Small intestine (tissue), 16 donors: ENCODE measurements at places on chromosomes 6 and 20. TPM values are rescaled to one million over a fixed set of nuclear protein-coding genes. Genes with fewer than 3 reads are reported as not detected.
A peak's percentile ranks its signal among the peaks of the same experiment; 100 is the strongest.

- H3K4me3 ChIP-seq = no peak overlapping the region
- H3K27ac ChIP-seq = no peak overlapping the region
- DNase-seq = no peak
- no peaks in the 10 kb centered on the region for H3K36me3 ChIP-seq
- H3K27me3 ChIP-seq = peaks cover 3% of the 10 kb centered on the region
These were observed 8.2 kb downstream of the PRPH2 start for GRCh38 chr6:42714098-42714761.

DNA sequence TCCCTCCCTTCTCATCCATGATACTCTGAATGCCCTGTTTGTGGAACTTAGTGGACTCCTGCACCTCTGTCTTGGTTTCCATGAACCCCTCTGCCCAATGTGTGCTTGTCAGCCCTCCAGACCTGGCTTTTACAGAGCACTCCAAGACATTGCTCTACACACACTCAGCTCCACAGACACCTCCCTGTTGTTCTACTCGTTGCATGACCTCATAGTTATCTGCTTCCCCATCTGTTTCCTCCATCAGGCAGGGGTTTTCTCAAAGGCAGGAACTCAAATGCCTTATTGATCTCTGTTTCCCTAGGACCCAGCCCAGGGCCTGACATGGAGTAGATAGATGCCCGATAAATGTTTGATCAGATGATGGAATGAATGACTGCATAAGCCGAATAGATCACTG lies 13.3 kb downstream of the PLCG1 start:
- H3K36me3 ChIP-seq = peaks cover 2% of the 10 kb centered on the region
- H3K4me3 ChIP-seq = no peak overlapping the region
- no peak for DNase-seq
- no peaks in the 10 kb centered on the region for H3K27me3 ChIP-seq
- H3K4me1 ChIP-seq = peaks cover 16% of the 10 kb centered on the region

DNA sequence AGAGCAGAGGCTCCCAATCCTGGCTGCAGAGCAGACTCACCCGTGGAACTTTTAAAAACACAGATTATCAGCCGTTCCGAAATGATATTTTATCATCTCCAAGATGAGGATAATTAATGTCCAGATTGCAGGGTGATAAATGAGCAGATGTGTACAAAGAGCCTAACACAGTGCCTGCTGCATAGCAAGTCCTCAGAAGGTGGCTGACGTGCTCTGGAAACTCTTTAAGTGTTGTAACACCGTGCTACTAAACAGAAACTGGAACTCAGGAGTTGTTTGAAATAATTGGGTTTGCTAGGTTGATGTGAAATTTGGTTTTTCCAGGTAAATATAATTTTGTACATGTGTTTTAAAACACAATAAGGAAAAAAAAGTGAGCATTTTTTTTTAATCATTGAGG lies 118.0 kb downstream of the ARMC2 start:
- DNase-seq = no peak
- H3K4me1 ChIP-seq = peaks cover 16% of the 10 kb centered on the region
- H3K4me3 ChIP-seq = no peak overlapping the region
- no peaks in the 10 kb centered on the region for H3K36me3 ChIP-seq
- no peaks in the 10 kb centered on the region for H3K27me3 ChIP-seq

DNA sequence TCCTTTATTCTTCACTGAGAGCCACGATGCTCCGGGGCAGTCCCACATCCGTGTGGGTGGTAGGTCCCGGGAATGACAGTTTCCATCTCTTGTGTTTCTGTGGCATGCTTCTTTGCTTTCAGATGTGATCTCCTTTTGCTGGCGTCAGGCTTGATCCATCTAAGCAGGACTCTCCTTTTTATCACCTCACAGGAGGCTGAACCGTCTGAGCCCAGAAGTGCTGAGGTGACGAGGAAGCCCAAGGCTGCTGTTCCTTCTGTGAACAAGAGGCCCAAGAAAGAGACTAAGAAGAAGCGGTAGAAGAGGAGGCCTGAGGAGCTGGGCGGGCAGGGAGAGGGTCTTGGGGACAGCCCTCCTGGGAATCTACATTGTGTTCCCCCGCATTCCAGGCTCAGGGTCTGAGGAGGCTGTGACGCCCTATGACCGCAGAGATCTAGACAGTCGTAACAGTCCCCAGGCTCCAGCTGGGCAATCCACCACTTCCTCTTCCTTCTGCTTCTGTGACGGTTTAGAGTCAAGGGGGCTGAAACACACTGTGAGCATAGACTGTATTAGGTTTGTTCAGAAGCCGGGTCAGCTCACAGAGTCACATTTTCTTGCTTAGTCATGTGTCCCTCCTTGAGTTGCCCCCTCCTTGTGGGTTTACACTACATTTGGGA lies 26.8 kb downstream of the MANBAL start:
- peak overlapping the region; percentile 57 for H3K27ac ChIP-seq
- DNase-seq = peak; percentile 37
- H3K36me3 ChIP-seq = peaks cover 6% of the 10 kb centered on the region
- no peaks in the 10 kb centered on the region for H3K4me1 ChIP-seq
- no peak overlapping the region for H3K4me3 ChIP-seq

GRCh38 chr6:129235167-129236000 lies 352.4 kb downstream of the LAMA2 start:
- H3K4me1 ChIP-seq = no peaks in the 10 kb centered on the region
- DNase-seq = no peak
- no peak overlapping the region for H3K4me3 ChIP-seq
- H3K27me3 ChIP-seq = no peaks in the 10 kb centered on the region
- H3K27ac ChIP-seq = no peak overlapping the region
- H3K36me3 ChIP-seq = no peaks in the 10 kb centered on the region

DNA sequence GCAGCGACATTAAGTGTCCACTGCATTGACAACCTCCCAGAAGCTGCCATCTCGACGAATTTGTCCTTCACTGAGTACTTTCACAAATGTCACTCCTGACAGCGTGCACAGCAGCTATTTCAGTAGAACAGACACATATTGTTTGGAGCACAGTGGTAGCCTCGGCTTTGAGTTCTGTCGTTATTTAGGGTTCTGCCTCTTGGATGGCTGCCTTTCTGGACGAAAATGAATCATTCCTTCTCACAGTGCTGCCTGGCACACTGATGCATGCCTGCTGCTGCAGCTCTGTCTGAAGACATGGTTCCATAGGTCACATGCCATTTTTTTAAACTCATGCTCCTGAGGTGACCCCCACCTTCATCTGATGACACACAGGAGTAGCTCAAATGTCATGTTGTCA lies 477.0 kb downstream of the C6orf118 start:
- H3K4me1 ChIP-seq = no peaks in the 10 kb centered on the region
- no peaks in the 10 kb centered on the region for H3K36me3 ChIP-seq
- no peak for DNase-seq
- no peak overlapping the region for H3K4me3 ChIP-seq

DNA sequence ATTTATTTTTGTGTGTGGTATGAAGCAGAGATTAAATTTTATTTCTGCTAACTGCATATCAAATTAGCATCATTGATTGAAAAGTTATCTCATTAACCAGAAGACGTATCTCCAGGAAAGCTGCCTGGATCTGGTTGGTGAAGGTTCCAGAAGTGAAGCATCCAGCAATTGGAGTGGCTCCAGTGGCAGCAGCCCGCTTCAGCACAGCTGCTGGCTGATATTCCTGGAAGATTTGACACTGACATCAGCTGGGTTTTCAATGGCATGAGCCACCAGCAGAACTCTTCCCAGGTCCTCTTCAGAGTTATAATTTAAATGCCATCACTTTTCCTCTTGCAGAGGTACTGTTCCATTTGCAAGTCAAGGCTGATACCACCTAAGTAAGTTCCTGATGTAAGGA lies 363.5 kb downstream of the BCKDHB start:
- no peaks in the 10 kb centered on the region for H3K27me3 ChIP-seq
- H3K4me1 ChIP-seq = no peaks in the 10 kb centered on the region
- H3K27ac ChIP-seq = no peak overlapping the region

The CCN6 gene
- not detected for polyA plus RNA-seq

DNA sequence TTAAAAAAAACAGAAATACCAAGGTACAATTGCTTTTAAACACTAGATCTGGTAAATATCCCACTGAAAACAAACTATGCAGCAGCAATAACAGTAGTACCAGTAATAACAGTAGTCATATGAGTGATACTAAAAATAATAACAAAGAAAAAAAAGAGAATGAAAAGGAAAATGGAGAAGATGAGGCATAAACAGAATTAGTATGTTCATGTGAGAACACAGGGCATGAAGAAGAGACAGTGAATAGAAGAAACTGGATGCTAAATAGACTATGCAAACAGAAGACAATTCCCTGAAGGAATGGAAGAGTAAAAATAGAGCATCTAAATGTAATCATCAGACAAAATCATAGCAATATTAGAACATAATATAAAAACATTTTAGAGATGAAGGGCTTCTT lies 121.1 kb downstream of the RNGTT start:
- no peaks in the 10 kb centered on the region for H3K4me1 ChIP-seq
- no peak overlapping the region for H3K27ac ChIP-seq
- peaks cover 6% of the 10 kb centered on the region for H3K36me3 ChIP-seq
- no peaks in the 10 kb centered on the region for H3K27me3 ChIP-seq
- no peak for DNase-seq

The CHRNA4 gene
- 0.87 TPM for polyA plus RNA-seq

DNA sequence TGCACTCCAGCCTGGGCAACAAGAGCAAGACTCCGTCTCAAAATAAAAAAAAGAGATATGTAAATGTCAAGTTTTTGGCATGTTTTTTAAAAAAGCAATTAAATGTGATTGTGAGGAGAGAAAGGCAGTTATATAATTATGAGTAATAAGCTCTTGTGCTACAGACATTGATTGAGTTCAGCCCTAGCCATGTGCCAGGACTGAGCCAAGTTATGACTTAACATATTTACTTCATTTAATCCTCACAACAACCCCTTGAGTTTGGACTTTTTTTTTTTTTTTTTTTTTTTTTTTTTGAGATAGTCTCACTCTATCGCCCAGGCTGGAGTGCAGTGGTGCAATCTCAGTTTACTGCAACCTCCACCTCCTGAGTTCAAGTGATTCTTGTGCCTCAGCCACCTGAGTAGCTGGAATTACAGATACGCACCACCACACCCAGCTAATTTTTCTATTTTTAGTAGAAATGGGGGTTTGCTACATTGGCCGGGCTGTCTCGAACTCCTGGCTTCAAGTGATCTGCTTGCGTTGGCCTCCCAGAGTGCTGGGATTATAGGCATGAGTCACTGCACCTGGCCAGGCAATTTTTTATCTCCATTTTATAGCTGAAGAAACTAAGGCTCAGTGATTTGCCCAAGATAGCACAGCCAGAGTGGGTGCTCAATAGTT lies 15.0 kb upstream of the CSE1L start:
- no peaks in the 10 kb centered on the region for H3K27me3 ChIP-seq
- peaks cover 56% of the 10 kb centered on the region for H3K36me3 ChIP-seq
- H3K4me3 ChIP-seq = no peak overlapping the region
- no peak overlapping the region for H3K27ac ChIP-seq
- no peak for DNase-seq

- no peaks in the 10 kb centered on the region for H3K27me3 ChIP-seq
- no peak overlapping the region for H3K27ac ChIP-seq
- H3K36me3 ChIP-seq = peaks cover 13% of the 10 kb centered on the region
- no peak for DNase-seq
- H3K4me3 ChIP-seq = no peak overlapping the region
- no peaks in the 10 kb centered on the region for H3K4me1 ChIP-seq
These were observed 185.5 kb upstream of the AKAP12 start for GRCh38 chr6:151054306-151054705.

The C2 gene
- 58.7 TPM for polyA plus RNA-seq

- H3K4me3 ChIP-seq = no peak overlapping the region
- H3K27ac ChIP-seq = no peak overlapping the region
- no peaks in the 10 kb centered on the region for H3K27me3 ChIP-seq
- H3K4me1 ChIP-seq = no peaks in the 10 kb centered on the region
- H3K36me3 ChIP-seq = no peaks in the 10 kb centered on the region
- no peak for DNase-seq
These were observed 33.2 kb downstream of the SERPINB6 start for GRCh38 chr6:2938004-2938631.

DNA sequence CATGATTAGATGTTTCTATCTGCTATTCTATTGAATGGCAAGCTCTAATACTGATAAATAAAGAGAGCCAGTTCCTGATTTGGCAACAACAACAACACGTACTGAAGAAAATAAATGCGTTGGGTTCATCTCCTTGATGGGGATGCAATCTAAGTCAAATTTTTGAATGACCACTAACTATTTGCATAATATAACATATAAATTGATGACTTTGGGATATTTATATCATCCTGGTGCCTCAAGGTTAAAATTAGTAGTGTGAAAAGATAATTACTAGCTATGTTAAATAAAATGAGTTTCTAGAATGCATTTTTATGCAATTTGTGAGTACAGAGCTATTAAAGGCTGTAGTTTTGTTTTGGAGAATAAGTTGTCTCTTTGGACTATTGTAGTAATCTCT lies 896.4 kb downstream of the KIF16B start:
- no peaks in the 10 kb centered on the region for H3K36me3 ChIP-seq
- H3K27me3 ChIP-seq = no peaks in the 10 kb centered on the region
- H3K27ac ChIP-seq = no peak overlapping the region
- DNase-seq = no peak
- no peak overlapping the region for H3K4me3 ChIP-seq

DNA sequence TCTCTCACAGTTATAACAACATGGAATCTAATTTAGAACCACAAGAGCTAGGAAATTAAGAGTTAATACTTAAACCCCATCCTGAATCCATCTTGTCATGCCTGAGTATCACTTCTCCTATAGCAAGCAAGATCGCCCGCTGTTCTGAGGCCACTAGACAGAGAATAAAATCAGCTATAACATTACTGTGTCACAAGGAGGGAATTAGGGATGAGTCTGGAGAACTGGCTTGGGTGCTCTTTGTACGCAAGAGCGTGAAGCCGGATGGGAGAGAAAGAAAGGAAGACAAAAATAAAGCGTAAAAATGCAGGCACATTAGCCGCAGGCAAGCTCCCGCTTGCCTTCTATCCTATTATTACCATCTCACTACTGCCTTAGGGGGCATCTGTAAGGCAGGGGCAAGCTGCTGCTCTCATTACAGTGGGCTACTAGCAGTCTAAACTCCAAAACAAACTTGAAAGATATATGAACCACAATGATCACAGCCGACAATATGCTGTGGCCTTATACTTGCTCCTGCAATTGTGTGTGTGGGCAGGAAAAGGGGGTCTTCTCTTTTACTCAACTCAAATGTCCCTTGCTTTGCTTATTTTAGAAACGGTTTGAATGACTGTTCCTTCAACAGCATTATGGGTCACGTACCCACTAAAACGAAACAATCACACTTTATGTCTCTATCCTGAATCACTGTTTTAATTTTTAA lies 81.9 kb downstream of the GJA10 start:
- H3K27me3 ChIP-seq = no peaks in the 10 kb centered on the region
- H3K27ac ChIP-seq = no peak overlapping the region
- H3K36me3 ChIP-seq = no peaks in the 10 kb centered on the region
- no peaks in the 10 kb centered on the region for H3K4me1 ChIP-seq
- no peak overlapping the region for H3K4me3 ChIP-seq

The TRIM31 gene
- 41.6 TPM for polyA plus RNA-seq

DNA sequence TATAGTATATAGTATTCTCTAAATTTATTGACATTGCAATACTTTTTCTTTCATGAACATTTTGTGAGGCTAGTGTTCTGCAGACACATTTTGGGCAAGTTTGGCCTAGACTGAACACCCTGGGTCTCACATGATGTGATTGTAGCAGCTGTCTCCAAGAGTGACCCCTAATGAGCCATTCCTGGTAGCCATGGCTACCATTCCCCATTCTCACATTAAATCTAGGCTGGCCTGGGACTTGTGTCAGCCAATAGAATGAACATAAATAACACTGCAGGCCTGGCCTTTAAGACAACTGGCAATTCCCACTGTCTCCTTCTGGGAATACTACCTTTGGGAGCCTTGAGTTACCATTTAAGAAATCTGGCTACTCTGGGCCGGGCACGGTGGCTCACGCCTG lies 38.0 kb upstream of the TASP1 start:
- H3K27ac ChIP-seq = no peak overlapping the region
- no peaks in the 10 kb centered on the region for H3K27me3 ChIP-seq
- no peaks in the 10 kb centered on the region for H3K4me1 ChIP-seq
- no peaks in the 10 kb centered on the region for H3K36me3 ChIP-seq
